ENCODE measurements at places on chromosomes 13 and 19.
A peak's percentile ranks its signal among the peaks of the same experiment; 100 is the strongest.

DNA sequence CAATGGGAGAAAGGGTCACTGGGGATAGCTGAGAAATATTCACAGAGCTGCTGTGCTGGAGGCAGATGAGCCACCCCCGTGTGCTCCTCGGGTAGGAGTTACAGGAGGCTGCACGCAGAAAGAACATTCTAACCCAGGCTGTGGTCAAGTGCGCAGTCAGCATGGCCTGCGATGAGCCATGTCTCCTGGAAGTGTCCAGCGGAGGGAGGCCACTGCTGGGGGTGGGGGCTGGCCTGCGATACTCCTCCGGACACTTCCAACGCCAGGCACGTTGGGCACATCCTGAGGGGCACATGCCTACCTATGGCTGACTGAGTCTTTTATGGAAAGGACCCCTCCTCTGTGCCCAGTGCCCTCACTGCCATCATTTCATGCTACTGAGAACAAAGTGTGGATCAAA, 55.9 kb downstream of the RAB20 start:
- DNase-seq, result no peak

GRCh38 chr19:18865973-18866799, 29.8 kb downstream of the CERS1 start:
- peak; percentile 78 for DNase-seq

GRCh38 chr13:80655778-80656511, 315.0 kb upstream of the SPRY2 start:
- no peak for DNase-seq

- no peak for DNase-seq
These were observed 11.3 kb upstream of the PLA2G4C start for GRCh38 chr19:48121909-48122371.

GRCh38 chr19:11242864-11243797, 3.7 kb downstream of the ANGPTL8 start:
- DNase-seq, result peak; percentile 98

GRCh38 chr19:42207767-42208271, 9.7 kb downstream of the DEDD2 start:
- peak; percentile 38 for DNase-seq

GRCh38 chr13:87954091-87954490, 282.9 kb downstream of the SLITRK5 start:
- DNase-seq, result no peak

GRCh38 chr19:35621708-35622107, 7.1 kb upstream of the RBM42 start:
- DNase-seq, result no peak

DNA sequence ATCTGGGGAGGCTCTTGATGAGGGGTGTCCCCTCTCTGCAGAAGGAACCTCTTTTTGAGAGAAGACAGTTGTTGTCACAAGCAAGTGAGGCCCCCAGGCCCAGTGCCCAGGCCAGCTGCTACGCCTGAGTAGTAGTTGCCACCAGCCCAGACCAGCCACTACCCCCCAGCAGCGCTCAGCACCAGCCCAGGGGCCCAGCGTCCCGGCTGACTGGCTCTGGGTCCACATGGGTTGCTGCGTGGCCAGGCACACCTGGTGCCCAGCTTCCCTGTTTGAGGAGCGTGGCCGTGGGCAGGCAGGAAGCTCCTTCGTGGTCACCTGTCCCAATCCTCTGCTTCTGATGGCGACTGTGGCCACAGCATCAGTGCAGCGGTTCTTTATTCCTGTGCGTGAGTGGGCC, 84.7 kb downstream of the KDM4B start:
- DNase-seq, result no peak

DNA sequence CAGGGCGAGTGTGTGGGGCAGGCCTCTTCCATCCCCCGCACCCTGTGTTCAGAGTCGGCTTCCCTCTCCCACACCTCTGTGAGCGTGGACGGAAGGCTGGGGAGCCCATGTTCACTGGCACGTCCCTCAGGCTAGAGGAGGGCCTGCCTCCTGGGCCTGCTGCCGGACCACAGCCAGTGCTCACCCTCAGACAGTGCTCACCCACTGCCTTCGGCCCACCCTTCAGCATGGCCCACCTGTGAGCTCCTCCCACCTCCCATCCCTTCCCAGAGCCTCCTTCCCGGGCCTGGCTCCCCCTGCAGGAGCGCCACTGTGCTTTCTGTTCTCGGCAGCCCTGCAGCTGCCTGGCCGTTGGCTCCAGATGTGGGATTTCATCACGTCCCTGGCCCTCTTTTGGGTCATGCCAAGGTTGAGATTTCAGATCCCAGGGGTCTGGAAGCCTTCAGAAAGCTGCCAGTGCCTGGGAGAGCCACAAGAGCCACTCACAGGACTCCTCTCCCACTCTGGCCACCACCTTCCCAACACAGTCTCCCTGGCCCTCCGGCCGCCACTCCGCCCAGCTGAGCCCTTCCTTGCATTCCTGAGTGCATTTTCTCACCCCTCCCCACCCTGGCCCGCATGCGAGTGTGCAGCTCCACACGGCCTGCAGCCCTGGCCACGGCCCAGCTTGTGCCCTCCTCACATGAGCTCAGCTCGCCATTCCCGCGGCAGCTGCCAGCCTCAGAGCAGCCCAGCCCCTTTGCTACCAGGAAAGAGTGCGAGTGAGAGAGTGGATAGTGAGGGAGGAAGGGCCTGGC, 25.3 kb downstream of the CAPN12 start:
- no peak for DNase-seq

DNA sequence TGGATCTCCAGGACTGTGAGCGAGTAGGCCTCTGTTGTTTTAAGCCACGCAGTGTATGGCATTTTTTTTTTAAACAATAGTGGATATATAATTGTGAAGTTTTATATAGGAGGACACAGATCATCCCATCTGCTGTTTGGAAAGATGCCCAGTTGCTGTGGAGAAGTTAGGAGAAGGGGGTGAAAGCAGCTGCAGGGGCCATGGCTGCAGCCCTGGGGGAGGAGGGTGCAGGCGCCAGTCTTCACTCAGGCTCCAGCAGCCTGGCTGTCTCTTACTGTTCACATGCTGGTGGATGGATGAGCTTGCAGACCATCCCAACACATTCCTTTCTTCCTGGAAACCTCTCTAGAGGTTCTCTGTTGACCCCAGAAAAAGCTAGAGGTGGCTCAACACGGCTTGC, 242.3 kb downstream of the TEX29 start:
- no peak for DNase-seq

GRCh38 chr13:98105929-98106336, 37.0 kb upstream of the FARP1 start:
- DNase-seq, result no peak

GRCh38 chr19:8363803-8364771, at the start of gene ANGPTL4:
Gene ANGPTL4, plus strand, starts transcription at chr19:8364155. Its CDS starts 167 bp downstream, at chr19:8364322.
- DNase-seq, result peak; percentile 77

Data from stimulated activated CD8-positive, alpha-beta memory T cell treated with anti-CD3 and anti-CD28 coated beads, Interleukin-4, amount 100 ng/mL, for 48 hours (primary cell).